ENCODE measurements at places on chromosomes 12 and 14.

DNA sequence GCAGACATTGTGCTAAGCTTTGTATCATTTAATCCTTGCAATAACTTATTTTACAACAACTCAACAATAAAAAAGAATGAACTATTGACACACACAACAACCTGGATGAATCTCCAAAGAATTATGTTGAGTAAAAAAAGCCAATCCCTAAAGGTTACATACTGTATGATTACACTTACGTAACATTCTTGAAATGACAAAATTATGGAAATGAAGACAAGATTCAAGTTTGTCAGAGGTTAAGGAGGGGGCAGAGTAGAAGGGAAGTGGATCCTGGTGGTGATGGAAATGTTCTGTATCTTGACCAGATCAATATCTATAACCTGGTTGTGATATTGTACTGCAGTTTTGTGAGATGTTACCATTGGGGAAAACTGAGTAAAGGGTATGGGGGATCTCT is 63.2 kb upstream of the LMNTD1 start:
- no peak for DNase-seq

DNA sequence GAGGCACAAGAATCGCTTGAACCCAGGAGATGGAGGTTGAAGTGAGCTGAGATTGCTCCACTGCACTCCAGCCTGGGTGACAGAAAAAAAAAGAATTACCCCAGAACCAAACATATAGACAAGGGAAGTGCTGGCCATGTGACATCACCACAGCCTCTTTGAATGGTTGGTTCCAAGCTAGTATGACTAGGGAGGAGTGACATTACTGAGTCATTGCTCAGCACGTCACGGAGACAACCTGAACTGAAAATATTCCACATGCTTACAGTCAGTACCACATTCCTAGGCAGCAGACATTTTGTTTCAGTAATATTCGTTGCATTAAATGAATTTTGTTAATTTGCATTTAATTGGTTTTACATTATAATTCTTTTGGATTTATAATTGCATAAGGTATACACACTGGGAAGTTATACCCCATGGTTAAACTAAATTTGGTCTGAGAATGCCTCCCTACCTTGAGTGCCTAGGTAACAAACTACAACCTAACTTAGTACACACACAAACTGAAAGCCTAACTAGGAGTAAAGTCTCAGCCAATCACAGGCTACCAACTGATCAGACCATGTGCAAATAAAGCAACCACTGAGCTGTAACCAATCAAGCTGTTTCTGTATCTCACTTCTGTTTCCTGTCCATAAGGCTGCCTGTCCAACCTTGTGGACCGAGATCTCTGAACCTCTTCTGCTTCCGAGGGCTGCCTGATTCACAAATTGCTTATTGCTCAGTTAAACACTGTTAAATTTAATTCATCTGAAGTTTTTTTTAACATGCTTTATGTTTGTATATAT is 164.4 kb downstream of the CAND1 start:
- no peak for DNase-seq

DNA sequence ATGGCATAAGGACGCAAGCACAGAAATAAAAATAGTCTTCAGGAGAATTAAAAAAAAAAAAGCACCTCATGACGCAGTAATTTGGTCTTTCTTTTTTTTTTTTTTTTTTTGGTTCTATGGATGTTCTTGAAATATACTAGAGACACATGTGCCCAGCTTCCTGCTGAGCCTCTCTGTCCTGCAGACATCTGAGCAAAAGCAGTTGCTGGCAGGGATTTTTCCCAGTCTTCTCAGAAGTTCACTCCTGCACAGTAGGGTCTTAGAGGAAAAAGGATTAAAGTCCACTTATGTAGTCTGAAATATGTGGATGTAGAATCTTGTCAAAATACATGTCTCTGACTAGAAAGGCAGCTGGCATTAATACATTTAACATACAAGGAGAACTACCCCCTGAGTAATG is 1888.1 kb upstream of the SEL1L start:
- no peak for DNase-seq

GRCh38 chr12:119803381-119803791 is 73.7 kb downstream of the CIT start:
- no peak for DNase-seq

- no peak for DNase-seq
Observed at GRCh38 chr14:50489851-50490250, 42.5 kb downstream of the MAP4K5 start.

DNA sequence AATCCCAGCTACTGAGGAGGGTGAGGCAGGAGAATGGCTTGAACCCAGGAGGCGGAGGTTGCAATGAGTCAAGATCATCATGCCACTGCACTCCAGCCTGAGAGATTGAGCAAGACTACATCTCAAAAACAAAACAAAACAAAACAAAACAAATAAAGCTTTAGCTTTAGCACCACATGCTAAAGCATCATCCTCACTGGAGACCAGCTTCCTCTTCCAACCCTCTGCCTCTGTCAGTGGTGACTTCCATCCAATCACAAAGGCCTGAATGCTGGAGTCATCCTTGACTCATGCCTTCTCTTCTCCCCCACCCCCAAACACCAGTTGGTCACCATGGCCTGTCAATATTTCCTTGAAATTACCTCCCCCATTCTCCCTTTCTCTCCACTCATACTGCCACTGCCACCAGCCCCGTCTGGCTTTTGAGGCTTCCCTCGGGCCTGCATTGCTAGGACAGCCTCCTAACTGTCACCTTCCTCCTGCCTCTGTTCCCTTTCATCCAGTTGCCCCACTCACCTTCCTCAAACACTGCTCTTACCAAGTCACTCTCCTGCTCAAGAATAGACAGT is 1.4 kb downstream of the ZNF385A start:
- DNase-seq, result no peak

DNA sequence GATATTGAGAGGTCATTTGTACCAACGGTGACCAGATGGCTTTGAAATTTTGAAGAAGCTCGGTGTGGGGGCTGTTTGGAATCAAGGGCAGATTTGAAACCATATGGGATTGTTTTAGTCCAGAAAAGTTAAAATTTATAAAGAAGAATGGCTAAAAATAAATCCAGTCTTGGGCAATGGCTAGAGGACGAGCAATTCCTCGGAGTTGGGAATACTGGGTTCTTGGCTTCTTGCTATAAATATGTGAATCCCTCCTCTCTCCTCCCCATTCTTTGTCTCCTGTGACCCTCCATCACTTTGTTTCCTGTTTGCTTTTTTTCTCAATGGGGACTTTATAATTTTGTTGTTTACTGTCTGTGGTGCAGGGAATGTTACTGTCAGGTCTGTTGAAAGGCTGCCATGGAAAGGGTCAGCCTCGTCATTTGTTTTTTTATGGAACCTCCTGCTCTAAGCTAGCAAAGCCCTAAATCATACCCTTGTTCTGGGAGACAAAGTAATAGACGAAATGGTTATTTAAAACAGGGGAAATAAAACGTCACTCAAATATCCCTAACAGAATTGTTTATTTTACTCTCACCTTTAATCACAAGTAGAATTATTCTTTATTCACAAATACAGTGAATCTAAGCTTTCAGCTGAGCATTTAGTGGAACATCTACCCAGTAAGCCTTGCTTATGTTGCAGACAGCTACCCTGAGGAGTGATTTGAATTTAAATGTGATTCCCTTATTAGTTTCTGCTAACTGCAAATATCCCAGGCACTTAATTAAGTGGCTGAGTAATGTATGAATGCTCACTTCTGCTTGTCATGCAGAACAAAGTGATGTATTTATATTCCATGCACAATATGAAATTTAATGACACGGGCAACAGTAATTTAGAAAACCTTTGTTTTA is 273.1 kb upstream of the NOVA1 start:
- DNase-seq, result no peak

GRCh38 chr14:60859525-60859924 is 121.4 kb downstream of the TRMT5 start:
- DNase-seq, result no peak

- DNase-seq, result no peak
Observed at GRCh38 chr12:77249892-77250291, 184.5 kb upstream of the E2F7 start.

DNA sequence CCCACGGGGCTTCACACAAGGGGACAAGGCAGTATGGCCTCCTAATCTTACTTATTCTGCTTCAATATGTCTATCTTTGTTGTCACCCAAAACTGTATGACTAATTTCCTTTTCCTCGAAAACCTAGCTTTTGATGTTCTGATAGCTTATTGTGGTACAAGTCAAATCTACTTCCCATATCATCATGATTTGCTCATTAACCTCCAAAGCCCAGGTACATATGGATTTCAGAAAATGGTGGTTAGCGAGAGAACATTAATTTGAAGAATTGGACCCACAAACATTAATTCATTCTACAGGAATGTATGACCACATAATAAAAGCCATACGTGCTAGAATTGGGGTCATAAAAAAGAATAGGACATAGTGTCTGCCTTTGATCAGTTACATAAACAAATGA is 412.5 kb downstream of the CCDC91 start:
- DNase-seq, result no peak

GRCh38 chr14:98927986-98928385 is 344.0 kb downstream of the BCL11B start:
- DNase-seq, result no peak

GRCh38 chr12:54416687-54417603 is 2.1 kb downstream of the ITGA5 start:
- DNase-seq, result no peak

GRCh38 chr14:105861985-105862465 is 335.6 kb downstream of the TMEM121 start:
- DNase-seq, result no peak

DNA sequence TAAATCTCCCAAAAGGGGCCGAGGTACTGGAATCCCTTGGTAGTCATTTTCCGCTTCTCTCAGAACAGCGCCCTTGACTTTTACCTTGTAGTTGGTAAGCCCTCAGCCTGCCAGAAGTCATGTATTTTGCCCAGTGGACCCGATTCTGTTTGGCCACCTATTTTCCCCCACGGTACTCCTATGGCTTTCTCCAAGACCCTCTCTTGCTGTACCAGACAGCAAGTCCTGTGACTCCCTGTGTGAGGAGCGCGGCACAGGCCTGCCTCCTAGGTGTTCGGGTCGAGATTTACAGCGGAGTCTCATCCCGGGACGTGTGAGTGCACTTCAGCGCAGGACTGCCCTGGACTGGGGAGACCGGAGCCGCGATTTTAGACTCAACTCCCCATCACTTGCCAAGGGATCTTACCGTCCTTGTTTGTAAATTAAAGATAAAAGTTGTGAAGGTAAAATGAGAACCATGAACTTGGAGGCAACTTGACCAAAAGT is 1.1 kb upstream of the MBD6 start:
- DNase-seq, result no peak

DNA sequence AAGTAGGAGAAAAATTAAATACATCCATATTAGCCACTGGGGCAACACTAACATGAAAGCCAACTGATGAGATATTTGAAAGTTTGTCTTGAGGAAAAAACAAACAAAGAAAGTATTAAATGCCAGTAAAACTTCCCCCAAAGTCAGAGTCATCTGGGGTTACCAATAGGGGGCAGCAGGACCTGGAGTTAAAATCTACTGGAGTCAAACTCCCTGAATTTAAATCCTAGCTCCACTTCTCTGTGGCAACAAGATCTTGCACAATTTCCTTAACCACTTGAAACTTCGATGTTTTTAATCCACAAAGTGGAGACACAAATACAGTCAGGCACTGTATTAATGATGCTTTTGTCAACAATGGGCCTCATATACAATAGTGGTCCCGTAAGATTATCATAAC is 14.4 kb downstream of the PLEKHG7 start:
- no peak for DNase-seq

DNA sequence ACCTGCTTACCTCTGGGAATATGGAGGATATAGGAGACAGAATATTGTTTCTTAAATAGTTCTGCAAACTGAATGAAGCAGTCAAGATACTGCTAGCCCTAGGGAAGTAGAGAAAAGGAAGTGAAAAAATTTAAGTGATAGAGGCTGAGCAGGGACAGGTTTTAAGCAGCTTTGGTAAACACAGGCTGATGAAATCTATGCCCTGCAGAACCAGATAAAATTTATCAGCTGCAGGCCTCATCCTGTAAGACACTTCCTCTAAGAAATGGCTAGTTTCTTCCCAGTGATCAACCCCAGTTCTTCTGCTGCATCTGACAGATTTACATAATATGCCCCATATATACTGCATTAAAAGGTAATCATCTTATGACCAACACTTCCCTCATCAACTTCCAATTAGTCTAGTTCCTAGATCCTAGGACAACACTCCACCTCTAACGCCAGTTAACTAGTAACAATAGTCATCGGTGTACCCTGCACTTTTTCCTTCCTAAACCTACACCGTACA is 1.3 kb upstream of the ESYT1 start:
- DNase-seq, result no peak

- no peak for DNase-seq
Observed at GRCh38 chr12:46364777-46365580, 7.6 kb downstream of the SLC38A2 start.

- DNase-seq, result no peak
Observed at GRCh38 chr14:53180272-53181221, 27.4 kb upstream of the DDHD1 start.

DNA sequence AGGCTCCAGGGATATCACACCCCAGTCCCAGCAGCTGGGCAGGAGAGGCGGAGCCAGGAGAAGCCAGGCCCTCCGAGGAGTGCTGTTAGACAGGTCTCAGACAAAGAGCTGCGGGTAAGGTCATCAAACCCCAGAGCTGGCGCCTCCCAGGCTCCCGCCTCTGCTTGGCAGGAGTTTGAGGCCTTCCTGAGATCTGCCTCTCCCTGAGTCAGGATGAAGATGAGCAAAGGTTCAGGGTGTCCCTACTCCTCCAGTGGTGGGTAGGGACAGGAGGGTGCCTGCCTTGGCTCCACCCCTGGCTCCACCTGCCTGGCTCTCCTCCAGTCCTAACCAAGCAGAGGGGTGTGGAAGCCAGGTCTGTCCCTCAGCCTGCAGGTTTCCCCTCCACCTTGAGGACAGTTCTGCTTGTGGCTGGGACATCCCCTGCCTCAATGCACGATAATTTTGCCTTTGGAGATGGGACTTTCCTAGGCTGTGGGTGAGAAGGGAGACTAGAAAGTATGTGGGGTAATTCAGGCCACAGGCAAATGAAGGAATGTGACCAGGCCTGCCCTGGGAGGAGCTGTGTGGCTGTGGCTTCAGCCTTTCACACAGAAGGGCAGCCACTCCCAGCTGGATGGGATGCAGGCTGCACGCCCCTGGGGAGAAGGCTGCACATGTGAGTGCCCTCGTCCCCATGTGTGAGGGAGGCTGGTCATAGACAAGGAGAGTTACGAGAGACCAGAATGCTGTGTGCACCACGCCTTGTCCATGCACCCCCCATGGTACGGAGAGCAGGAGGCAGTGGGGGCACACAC is 2.2 kb downstream of the PLEKHG6 start:
- DNase-seq, result no peak

GRCh38 chr14:34548472-34548981 is 9.0 kb upstream of the EAPP start:
- DNase-seq, result no peak

GRCh38 chr12:109988903-109989302 is 7.3 kb downstream of the GIT2 start:
- DNase-seq, result no peak

GRCh38 chr12:4434706-4435425 is 10.7 kb downstream of the FGF6 start:
- DNase-seq, result no peak

GRCh38 chr12:109951751-109952150 is 44.4 kb downstream of the GIT2 start:
- peak; percentile 63 for DNase-seq

- DNase-seq, result no peak
Observed at GRCh38 chr14:33617154-33617553, 333.7 kb downstream of the EGLN3 start.

- no peak for DNase-seq
Observed at GRCh38 chr12:1382826-1383225, 211.6 kb downstream of the FBXL14 start.
